Upper lobe of left lung (tissue), 6 donors: ENCODE measurements at places on chromosomes 13 and 19.

DNA sequence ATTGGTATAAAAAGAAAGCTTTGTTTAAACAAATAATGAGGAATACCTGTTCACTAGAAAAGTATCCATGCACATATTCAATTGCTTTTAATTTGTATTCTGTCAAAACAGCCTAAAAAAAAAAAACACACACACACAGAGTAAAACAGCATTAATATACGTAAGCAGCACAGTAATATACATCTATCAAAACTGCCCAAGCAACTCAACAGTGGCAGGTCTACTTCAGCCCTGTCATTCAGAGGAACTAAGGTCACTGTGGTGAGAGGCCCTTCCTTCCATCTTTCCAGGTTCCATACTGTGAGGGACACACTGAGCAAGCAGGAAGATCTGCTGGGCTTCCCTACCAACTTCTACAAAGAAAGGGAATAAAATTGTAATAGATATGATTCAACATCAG lies 3.8 kb downstream of the PROSER1 start:
- DNase-seq = no peak

GRCh38 chr19:17929056-17929455 lies 3.8 kb upstream of the CCDC124 start:
- no peak for DNase-seq

DNA sequence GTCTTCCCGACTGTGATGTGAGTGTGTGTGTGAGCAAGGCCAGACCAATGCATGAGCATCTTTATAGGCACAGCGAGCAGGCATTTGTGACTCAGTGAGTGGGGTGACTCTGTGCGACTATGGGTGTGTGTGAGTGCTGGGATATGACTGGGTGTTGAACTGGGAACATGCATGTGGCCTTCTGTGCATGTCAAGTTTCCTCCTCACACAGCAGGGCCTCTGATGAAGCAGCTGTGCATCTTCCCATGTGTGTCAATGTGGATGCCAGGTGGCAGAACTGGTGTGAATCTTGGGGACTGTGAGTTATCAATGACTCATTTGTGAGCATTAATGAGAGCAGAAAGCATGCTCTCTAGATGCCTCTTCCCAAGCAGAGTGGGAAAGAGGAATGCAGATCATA lies 12.1 kb upstream of the LGALS14 start:
- no peak for DNase-seq

GRCh38 chr19:1503925-1504773 lies 8.7 kb downstream of the ADAMTSL5 start:
- DNase-seq = no peak

GRCh38 chr13:114067381-114067885 lies 65.0 kb downstream of the RASA3 start:
- DNase-seq = no peak

- peak; percentile 79 for DNase-seq
These were observed 8.0 kb downstream of the MYO1F start for GRCh38 chr19:8569066-8569771.

GRCh38 chr13:26052337-26052736 lies 521 bp upstream of the SHISA2 start:
- no peak for DNase-seq

- no peak for DNase-seq
These were observed 2.6 kb upstream of the DHRS12 start for GRCh38 chr13:51806566-51806965.

DNA sequence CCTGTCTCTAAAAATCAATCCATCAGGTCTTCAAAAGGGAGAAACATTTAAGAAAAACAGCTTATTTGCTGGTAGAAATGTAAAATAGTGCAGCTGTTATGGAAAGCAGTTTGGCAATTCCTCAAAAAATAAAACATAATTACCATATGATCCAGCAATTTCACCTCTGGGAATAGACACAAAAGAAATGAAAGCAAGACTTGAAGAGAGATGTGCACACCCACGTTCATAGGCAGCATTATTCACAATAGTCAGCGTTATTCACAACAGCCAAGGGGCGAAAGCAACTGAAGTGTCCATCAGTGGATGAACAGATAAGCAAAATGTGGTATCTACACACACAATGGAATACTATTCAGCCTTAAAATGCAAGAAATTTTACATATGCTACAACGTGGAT lies 45.1 kb upstream of the DOCK9 start:
- DNase-seq = no peak

GRCh38 chr19:18698321-18699167 lies 15.1 kb downstream of the CRTC1 start:
- no peak for DNase-seq

GRCh38 chr13:33353210-33353609 lies 67.7 kb upstream of the STARD13 start:
- no peak for DNase-seq

- no peak for DNase-seq
These were observed 41.2 kb downstream of the SHISA2 start for GRCh38 chr13:26010487-26011207.

DNA sequence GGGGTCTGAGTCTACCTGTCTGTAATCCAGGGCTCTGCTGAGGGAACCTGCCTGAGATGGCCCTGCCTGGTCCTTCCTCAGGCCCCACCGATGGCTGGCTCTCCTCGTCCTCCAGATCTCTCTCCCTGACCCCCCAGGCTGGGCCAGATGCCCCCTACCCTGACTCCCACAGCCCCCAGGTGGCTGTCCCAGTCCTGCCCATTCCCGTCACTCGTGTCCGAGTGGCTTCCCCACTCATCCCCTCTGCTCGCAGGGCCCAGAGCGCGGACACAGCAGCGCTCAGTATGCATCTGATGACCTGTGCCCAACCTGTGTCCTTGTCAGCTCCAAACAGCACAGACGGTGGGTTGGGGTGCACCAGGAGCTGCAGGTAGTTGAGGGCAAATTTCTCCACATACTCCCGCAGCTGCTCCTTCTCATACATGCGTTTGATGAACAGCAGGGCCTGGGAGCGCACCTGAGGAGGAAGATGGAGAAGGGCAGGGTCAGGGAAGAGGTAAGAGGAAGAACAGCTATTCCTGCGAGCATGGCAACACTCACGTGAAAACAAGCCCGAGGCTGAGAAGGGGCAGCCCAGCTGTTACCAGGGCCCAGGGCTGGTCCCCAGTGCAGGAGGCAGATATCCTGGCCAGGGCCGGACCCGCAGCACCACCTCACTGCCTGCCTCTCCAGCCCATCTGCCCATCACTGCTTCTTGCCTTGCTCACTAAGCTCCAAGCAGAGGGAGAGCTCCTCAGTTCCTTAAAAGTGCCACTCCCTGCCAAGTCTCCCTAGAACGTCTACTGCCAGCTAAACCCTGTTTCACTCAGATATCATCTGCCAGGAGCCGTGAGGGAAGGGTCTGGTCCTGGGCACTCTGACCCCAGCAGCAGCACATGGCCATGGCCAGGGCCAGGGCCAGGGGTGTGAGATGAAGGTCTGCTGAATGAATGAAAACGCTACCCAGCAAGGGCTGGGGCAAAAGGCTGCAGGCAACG lies 11.1 kb upstream of the RSPH6A start:
- no peak for DNase-seq

GRCh38 chr19:2546128-2547032 lies 70.5 kb downstream of the GADD45B start:
- DNase-seq = peak; percentile 89

DNA sequence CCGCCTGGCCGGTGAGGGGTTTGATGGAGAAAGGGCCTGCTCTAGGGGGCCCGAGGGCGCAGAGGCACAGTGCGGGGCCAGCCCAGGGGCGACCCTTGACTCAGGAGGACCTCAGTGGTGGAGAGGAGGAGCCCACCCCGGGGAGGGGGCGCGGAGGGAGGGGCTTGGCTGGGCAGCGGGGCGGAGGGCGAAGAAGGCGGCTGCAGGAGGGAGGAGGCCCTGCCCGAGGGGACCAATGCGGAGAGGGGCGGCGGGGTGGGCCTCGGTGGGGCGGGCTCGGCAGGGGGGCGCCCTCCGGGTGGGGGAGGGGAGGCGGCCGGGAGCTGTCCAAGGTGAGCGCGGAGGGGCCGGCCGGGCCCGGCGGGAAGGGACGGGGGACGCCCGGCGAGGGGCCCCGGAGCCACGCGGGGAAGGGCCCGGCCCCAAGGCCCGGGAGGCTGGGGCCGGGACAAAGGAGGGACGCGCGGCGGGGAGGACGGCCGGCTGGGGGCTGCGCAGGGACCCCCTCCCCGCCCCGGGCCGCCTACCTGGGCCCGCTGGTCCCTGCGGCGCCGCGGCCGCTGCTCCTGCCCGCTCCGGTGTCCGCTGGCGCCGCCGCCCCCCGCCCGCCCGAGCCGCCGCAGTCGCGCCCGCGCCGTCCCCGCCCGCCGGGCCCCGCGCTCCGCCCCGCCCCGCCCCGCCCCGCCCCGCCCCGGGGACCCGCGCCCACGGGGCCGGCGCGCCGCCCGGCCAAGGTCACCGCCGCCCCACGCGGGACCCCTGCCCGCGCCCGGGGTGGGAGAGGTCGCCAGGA lies at the start of gene DIRAS1:
Gene DIRAS1, minus strand, starts transcription at position 596 of the 793 bp plus-strand sequence. CDS start 3,566 bp downstream, outside the sequence.
- DNase-seq = no peak

DNA sequence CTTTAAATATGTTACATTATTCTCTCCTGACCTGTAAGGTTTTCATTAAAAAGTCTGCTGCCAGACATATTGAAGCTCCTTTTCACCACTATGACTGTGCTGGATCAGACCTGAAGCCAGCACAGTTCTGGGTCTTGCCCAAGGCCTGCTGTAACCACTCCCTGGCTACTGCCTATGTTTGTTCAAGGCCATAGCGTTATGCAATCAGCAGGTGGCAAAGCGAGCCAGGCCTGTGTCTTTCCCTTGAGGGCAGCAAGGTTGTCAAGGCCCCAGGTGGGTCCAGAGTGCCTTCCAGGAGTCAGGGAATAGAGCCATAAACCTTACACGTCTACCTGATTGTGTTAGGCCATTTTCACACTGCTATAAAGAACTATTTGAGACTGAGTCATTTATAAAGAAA lies 496.8 kb upstream of the PCDH9 start:
- DNase-seq = no peak

- peak; percentile 74 for DNase-seq
These were observed 197.0 kb downstream of the COL4A1 start for GRCh38 chr13:110109910-110110309.

GRCh38 chr13:98885600-98885999 lies 92.3 kb downstream of the DOCK9 start:
- DNase-seq = no peak

- no peak for DNase-seq
These were observed 36.7 kb downstream of the TMEM161A start for GRCh38 chr19:19101540-19101939.

- no peak for DNase-seq
These were observed 37.9 kb downstream of the MBNL2 start for GRCh38 chr13:97259798-97260714.

- no peak for DNase-seq
These were observed 130.8 kb downstream of the KL start for GRCh38 chr13:33146843-33147611.

DNA sequence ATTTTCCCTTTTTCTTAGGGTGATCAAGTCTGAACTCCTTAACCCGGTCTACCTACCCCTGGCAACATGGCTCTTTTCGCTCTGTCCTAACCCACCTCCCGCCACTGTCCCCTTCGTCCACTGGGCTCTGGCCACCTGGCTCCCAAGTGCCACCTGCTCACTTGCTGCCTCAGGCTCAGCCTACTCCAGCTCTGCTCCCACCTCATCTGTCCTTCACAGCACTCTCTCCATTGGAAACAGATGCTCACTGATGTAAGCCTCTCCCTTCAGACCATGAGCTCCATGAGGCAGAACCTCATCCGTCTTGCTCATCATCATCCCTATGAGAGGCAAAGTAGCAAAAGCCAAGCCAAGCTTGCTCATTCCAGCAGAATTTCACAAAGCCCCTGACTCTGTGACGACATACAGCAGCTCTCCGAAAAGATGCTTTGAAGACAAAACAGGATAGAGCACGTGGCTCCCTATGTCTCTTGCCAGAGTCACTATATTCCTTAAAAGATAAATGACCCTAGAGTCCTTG lies 35.3 kb upstream of the AMER2 start:
- no peak for DNase-seq

DNA sequence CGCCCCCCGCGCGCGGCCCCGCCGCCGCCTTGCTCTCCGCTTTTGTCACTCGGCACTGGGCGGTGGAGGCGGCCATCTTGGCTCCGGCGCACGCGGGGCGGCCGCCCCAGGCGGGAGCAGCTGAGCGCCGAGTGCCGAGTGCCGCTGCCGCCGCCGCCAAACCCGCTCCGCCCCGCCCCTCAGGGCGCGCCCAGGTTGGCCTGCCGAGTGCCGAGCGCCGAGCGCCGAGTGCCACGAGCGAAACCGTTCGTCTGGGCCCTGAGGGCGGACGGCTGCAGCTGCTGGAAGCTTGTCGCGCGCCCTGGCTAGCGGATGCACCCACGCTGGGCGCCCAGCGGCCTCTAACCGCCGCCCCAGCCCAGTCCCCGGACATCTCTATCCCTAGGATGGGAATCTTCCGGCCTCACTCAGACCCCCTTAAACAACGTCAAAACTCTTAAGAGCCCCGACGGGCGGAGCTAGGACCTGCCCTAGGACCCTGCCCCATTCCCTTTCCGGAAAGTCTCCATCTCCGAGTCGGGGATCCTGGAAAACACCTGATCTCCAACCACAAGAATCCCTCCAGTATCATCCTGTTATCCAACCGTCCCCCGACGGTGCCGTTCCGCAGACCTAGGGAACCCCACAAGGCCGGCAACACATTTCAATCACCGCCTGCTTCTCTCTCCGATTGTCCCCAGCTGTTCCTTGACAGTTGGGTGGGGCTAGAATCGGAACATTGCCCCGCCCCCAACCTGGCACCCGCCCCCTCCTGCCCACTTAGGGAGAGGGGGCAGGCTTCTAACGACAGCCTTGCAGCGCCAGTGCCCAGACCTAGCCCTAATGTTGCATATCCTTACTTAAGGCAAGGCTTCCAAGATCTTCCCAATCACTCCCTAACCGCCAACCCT lies 14.1 kb upstream of the AKAP8L start:
- peak; percentile 93 for DNase-seq

GRCh38 chr13:44337581-44337980 lies 36.0 kb upstream of the SERP2 start:
- DNase-seq = no peak

- no peak for DNase-seq
These were observed 180.3 kb downstream of the SHISA2 start for GRCh38 chr13:25871389-25872125.

- DNase-seq = no peak
These were observed 37.2 kb downstream of the SLITRK1 start for GRCh38 chr13:83845106-83845505.

GRCh38 chr19:291006-291521 lies at the start of gene PLPP2:
Gene PLPP2, minus strand, starts transcription at chr19:291403. Its CDS starts 67 bp downstream, at chr19:291336.
- no peak for DNase-seq

- DNase-seq = no peak
These were observed 449.3 kb downstream of the PCDH9 start for GRCh38 chr13:66780814-66781213.

DNA sequence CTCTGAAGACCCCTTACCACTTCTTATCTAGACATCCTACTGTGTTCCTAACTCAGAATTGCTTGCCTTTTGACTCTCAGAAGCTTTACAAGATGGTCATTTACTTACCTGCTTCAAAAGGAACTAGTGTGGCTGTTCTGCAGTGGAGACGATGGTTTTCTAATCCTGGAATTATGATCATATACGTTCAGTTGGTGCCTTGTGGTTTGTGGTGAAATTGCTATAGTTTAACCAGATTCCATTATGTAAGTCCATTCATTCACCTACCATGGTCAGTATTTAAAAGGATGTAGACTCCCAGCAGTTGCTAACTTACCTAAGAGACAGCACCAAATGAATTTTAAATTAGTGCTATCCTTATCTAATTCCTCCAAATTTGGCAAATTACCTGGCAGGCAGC lies 210.9 kb downstream of the SHISA2 start:
- DNase-seq = no peak

- DNase-seq = no peak
These were observed 30.1 kb downstream of the SCEL start for GRCh38 chr13:77565635-77566034.

- peak; percentile 64 for DNase-seq
These were observed at the start of gene TYROBP for GRCh38 chr19:35908010-35908441. Gene TYROBP, minus strand, starts transcription at chr19:35908295. Its CDS starts 67 bp downstream, at chr19:35908228.
